ENCODE measurements at places on chromosomes 2 and 18. TPM values are rescaled to one million over a fixed set of nuclear protein-coding genes. Genes with fewer than 3 reads are reported as not detected.

DNA sequence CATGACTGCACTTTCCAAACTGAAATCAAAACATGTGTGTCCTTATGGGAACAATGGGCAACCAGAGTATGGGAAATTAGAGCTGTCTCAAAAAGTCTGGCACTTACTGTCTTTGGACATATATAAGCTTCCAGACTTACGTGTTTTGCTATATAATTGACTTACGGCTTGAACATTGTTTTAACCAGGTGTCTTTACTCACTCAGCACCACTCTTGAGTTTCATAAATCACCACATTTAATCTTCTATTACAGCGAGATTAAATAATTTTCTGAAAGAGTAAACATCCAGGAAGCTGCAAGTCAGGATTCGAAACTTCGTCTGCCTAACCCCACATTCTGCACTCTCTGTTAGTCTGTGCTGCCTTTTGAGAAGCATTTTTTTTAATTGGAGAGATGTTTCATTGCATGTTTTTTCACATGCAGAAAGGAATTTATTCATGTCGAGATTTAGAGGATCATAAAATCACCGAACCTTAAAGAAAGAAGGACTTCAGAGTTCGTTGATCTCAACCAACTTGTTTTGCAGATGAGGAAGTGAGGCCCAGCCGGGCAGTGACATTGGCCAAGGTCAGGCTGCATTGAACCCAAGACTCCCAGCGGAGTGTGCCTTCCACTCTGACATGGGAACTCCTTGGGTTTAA is 137.3 kb downstream of the SETBP1 start:
- DNase-seq, result no peak

DNA sequence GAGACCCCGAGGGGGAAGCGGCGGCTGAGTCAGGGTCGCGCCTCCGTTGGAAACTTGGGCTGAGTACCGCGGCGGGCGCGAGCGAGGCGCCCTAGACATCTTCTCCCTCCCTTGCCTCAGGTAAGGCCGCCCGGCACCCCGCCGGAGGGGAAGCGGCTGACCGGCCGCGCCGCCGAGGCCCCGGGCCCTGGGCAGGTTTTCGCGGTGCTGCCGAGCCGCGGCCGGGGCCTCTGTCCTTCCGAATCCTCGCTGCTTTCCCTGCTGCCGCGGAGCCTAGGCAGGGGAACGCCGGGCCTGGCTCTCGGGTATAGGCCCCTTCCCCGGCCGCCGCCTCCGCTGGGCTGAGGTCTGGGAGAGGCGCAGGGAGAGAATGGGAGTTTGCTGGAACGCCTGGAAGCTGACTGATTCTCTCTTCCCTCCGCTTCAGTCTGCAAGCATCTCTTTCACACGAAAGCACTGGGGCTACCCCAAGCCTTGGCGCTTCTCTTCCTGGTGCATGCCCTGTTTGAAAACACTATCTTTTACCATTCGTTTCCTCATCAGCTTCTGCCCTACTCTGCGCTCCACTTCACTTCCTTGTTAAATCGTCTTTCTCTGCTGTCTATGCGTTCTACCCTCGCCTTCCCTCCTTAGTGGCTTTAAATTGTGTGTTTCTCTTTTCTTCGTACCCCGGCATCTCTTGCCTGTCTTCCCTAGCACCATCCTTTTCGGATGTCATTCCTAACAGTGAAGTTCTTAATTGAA is 652 bp downstream of the PPM1B start:
- DNase-seq, result no peak

DNA sequence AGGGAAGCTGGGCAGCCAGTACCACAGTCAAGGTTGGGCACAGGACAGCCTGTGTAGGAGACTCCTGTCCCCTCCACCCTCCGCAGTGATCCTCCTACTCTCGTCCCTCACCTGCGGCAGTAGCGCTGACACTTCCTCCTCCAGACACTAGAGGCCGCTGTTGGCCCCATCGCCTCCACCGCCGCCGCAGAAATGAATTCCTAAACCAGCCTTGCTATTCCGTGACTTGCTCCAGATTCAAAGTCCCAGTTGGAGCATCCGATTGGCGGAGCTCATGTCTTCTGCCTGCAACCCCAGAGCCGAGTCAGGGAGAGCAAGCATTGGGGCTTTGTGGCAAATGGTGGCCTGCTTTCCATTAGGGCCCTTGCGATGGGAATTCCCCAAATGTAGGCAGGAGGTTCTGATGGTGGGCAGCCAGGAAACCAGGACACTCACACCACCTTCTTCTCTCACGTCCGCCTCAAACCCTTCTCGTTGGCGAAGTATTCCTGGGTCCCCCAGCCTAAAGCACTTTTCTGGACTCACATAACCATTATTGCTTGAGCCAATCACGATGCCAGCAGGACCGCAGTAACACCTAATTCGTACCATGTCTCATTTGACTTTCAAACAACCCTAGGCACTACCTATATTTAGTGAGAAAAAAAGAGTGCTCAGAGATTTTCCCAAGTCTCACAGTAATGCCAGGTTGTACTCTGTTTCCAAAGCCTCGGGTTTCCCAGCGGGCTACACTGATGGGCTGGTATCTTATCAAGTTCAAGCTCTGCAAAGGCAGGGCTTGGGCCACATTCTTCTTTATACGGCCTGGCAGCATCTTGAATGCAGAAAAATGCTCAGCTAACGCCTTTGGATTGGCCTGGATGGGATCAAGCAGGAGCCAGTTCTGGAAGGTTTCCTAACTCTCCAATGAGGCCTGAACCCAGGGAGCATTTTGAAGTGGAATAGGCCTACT is 1.2 kb upstream of the DNAJB2 start:
- DNase-seq, result peak; percentile 90

- DNase-seq, result no peak
Observed at GRCh38 chr18:45715212-45715780, 8.7 kb upstream of the SLC14A1 start.

DNA sequence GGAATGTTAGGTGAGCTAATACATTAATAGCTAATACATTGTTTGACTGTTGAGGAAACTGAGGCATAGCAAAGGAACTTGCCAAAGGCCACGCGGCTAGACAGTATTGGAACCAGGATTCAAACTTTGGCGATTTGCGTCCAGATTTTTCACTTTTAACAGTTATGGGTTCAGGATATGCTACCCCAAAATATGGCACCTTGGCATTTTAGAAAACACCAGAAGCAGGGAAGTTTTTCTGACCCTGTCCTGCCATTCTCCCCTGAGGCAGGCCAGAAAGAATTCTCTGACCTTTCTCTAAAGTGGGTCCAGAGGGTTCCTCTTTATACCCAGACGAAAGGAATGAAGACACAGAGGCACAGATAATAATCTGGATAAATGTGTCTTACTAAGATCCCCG is 166.9 kb downstream of the MYCN start:
- no peak for DNase-seq

DNA sequence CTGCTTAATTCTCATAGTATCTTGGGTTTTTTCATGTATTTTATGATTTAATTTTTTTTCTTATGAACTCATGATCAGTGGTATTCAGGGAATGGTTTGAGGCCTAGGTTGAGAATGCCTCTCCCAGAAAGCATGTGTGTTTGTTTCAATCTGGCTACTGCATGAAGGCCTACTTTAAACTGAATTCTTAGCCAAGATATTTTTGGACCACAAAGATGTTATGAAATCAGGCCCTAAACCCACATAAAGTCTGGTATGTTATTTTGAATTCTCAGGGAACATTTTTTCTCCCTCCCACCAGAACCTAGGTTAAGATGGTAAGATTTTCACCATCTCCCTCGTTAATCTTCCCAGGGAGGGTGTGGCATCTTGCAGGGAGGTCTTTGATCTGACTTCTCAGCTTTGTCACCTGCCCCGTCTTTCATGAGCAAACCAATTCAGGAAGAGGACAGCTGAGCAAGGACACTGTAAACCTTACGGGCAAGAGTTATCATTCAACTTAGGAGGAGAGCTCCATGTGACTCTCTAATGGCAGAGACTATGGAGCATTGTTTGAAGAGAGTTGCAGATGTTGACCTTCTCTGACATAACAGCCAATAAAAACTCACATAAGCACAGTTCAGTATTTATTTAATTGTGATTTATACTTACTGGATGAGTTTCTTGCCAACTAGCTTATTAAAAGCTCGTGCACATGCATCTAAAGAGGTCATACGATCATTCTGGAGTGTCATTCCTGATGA is 21.3 kb upstream of the ACKR3 start:
- DNase-seq, result no peak

DNA sequence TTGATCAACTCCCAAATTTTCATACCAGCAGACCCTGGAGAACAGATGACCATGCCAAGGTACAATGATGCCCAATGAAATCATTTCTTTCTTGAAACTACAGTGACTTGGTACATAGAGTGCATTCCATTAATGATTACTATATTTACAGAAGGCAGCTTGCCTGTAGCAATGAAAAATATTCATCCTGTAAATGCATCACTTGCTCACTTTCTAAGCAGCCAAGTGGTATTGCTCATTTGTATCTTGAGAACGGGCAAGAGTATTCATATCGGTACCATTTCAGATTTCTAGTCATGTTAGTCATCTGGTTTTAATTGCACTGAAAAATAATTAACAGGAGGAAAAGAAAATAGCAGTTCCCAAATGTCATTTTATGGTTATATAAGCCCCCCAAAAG is 59.6 kb downstream of the VIL1 start:
- DNase-seq, result no peak

DNA sequence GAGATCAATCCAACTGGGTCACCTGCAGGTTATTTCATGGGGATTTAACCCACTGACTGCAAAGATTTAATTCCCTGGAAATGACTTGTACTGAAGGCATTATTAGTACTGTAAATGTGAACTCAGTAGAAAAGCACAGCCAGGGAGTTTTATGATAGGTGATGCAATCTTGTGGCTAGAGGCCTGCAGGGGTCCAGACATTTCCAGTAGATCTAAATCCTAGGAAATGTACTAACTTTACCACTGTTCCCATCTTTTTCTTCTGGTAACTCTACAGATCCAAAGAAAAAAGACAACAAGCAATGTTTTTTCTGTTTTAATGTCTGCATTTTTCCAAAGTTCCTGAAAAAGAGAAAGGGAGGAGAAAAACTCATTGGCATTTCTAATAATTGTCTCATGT is 500.1 kb downstream of the ARHGAP15 start:
- no peak for DNase-seq

GRCh38 chr2:230128623-230129342 is 60.1 kb upstream of the SLC16A14 start:
- no peak for DNase-seq

GRCh38 chr2:240645801-240646175 is 20.5 kb downstream of the GPR35 start:
- DNase-seq, result no peak

DNA sequence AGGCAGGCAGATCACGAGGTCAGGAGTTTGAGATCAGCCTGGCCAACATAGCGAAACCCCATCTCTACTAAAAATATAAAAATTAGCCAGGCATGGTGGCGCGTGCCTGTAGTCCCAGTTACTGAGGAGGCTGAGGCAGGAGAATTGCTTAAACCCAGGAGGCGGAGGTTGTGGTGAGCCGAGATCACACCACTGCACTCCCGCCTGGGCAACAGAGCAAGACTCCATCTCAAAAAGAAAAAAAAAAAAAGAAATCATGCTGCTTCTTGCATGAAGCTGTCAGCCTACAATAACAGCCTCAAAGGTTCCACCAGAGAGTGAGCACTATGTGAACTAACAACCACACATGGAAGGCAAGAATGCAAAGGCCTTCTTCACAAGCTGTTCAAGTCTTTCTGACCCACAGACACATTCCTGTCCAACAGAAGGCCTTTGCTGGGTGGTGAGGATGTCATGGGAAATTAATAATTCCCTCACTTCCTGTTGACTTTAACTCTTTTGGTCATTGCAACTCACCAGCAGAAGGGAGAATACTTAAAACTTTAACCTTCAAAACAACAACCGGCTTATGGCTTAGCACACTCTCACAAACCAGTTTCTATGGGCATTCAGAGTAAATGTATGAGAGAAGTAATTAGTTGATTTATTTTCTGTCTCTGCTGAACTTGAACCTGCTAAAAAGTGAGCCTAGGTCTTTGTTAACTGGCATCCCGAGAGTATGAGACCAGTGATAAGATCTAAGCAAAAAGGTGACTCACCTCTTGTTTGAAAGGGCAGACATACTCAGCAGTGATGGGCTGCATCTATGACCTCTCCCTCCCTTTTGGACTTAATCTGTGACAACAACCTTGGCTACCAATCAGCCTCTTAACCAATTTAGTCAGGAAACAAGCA is 11.8 kb downstream of the PLEKHM3 start:
- no peak for DNase-seq

- no peak for DNase-seq
Observed at GRCh38 chr2:169746240-169746639, 12.6 kb downstream of the KLHL23 start.

DNA sequence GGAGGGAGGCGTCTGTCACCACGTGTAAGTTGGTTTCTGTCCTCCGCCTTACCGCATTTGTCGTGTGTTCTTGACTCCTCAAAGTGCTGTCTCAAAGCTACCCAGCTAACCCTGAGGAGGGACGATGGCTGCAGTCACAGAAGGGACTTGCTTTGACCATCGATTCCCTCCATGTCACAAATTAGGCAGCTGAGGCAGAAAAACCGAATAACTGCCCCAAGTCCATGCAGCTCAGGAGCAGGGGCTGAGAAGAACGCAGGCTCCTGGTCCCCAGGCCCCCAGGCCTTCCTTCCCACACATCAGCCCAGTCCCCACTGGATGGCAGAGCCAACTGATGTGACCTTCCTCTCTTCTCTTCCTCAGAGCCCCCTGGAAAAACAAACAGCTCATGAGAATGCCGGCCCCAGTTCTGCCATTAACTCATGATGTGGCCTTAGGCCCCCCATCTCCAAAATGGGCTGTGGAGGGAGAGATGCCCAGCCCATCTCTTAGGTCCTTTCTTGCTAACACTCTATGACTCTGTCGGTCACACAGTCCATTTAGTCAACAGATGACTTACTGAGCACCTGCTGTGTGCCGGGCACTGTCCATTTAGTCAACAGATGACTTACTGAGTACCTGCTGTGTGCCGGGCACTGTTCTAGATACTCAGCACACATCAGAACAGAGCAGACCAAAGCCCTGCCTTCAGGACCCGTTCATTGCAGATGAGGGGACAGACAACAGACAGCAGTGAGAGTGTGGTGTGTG is 19.6 kb downstream of the MTERF4 start:
- no peak for DNase-seq

DNA sequence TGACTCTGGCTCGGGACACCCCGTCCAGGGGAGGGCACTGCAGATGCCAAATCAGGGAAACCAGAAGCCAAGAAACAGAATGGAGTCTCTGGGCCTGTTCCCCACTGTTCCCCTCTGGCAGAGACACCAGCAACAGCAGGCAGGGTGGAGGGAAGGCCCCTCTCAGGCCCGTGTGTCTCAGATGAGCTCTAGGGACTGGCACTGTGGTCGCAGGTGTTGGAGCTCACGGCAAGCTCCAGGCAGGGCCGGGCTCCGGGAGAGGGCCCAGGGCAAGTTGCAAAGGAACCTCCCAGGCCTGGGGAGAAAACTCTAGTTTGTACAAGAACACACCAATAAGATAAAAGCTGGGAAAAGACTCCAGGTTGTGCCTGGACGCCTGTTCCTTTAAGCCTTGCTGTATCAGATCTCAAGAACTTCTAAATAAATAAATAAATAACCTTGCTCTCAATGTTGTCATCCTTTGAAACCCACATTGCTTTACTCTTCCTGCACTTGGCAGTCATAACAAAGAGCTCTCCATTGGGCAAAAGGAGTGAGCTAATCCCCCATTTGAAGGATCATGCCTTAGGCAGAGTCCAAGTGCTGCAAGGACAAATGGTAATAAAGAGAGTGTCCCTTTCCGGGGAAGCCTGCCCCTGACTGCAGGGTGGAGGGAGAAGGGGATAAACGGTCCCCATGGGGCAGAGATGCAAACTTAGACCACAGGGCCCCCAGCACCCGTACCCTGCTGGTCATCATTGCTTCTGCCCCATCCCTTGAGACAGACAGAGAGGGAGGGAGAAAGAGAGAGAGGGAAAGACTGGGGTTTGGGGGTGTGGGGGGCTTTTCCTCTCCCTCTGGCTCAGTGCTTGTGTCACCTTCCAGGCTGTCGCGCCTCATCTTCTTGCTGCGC is 33.3 kb downstream of the CNGA3 start:
- DNase-seq, result no peak

DCDC2C gene
- total RNA-seq, result not detected

VWA3B gene
- not detected for total RNA-seq
